ENCODE measurements at places on chromosomes 4 and X.

- DNase-seq = no peak
These were observed 259.7 kb downstream of the DCHS2 start for GRCh38 chr4:154231806-154232478.

GRCh38 chr4:16706251-16706650 lies 192.2 kb downstream of the LDB2 start:
- no peak for DNase-seq

- no peak for DNase-seq
These were observed 106.3 kb downstream of the CHRNA9 start for GRCh38 chr4:40441430-40441829.

GRCh38 chr4:159242427-159242826 lies 139.5 kb downstream of the RAPGEF2 start:
- DNase-seq = no peak

Measured in AG08396 (cell line).